Stimulated activated CD4-positive, alpha-beta T cell treated with anti-CD3 and anti-CD28 coated beads, TNF-alpha, amount 100 ng/mL, for 48 hours (primary cell): ENCODE measurements at places on chromosomes 4 and X.

DNA sequence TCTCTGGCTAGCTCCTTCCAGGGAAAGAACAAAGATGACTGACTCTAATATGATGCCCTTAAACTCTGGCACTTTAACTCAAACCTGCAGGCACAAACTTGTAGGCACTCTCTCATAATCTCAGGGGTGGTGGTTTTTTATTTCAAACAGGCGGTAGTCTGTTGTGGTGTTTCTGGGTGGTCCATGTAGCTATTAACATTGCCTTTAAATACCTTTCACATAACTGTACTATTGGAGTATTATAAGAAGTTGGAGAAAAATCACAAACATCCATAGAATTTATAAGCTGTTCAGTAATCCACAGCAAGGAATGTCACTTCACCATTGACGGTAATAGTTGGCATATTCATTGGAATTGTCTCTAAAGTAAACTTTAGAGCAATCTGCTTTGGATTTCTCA lies 204.2 kb upstream of the PDE5A start:
- DNase-seq: no peak

- no peak for DNase-seq
Measured at GRCh38 chr4:181820553-181820952, 422.6 kb upstream of the TENM3 start.

- DNase-seq: no peak
Measured at GRCh38 chrX:40310016-40310415, 212.3 kb upstream of the BCOR start.

DNA sequence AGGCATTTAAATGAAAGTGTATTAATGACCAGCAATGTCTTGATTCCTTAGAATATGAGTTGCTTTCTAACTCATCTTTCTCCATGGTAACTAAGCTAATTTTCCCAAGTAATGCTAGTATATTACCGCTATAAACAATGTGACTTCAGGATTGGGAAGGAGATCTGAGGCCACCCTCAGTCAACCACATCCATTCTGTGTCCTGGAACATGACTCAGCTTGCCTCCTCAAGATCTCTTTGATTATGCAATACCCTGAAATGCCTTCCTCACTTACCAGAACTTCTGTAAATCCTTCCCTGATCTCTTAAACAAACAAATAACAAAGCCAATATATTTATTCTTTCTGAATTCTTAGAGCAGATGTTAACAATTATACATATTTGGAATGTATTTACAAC lies 1495.5 kb downstream of the PCDH18 start:
- DNase-seq: no peak

GRCh38 chrX:1147611-1148515 lies 64.6 kb downstream of the CRLF2 start:
- DNase-seq: no peak

DNA sequence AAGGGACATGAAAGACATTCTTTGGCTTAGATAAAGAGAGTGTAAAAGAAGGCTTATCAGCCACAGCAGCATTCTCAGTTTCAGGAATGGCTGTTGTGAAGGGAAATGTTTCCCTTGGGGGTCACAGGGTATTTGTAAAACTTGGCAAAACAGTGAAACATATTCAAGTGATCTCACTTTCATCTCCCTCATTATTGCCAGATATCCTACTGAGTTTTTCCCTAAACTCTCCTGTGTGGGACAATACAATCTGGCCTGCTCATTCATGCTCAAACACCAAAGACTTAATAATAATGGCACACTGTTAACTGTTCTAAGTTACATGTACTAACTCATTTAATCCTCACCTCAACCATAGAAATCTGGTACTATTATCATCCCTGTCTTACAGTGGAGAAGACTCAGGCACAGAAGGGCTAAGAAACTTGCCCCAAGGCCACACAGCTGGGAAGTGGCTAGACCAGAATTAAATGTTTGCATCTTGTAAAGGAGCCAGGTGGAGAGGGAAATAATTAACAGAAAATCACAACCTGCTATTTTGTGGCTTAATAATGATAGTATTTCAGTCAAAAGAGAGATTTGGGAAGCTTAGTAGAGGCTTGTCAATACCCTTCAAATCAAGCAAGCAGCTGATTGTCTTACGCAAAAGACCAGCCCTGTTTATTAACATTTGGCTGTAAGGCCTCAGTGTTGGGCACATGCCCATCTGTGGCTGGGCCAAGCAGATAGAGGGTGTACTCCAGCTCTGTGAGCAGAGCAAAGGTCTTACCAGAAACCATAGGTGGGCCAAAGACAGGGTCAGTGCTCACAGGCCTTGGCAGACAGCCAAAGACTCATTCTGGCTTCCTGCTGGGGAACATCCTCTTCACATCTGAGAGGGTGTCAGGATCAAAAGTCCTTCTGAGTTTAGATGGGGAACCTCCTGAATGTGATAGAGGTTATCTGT lies 17.3 kb downstream of the SMPX start:
- no peak for DNase-seq

GRCh38 chr4:61210186-61210939 lies 10.2 kb downstream of the ADGRL3 start:
- DNase-seq: no peak

GRCh38 chr4:71300964-71301363 lies 37.9 kb upstream of the SLC4A4 start:
- DNase-seq: no peak

DNA sequence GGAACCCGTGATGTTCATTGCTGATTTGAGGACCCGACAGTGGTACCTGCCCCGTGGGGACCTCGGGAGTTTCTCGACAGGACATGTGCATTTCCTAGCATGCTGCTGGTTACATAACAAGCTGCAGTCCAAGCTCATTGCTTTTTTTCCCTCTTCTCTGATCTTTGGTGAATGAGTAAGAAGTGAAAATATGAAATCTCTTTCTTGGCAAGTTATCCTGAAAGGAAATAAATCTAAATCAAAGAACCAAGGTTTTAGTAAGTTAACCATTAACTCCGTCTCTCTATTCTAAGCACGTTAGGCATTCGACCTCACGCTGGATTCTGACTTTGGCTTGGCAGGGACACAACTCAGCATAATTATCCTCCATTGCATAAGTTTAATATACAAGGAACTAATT lies 86.6 kb downstream of the STK32B start:
- DNase-seq: no peak

DNA sequence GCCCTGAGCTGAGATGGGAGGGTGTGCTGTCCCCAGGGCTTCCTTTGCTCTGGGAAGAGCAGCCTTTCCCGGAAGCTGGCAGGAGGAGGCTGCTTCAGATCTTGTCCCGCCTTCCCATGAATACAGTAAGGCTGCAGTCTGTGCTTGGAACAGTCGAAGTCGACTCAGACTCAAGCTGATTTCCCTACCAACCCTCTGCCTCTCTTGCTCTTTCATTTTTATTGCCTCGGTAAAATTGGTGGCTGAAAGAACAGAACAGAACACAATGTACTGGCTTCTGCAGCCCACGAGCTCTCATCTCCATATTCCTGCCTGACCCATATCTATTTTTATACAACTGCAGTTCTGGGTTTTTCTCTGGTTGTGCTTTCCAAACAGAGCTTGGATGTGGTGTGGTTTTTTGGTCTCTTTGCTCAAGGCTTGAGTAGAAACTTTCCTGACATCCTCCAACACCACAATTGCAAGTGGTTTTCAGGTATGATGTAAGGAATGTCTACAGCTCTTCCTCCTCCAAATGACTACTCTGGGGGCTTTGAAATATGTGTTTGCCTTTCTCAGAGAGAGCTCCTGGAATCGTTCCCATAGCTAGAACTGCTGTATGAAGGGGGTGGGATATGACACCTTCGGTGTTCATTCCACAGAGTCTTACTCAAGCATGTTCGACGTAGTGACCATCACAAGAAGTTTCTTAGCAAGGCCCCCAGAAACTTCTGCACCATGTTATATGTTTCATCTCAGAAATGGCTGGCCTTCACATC lies 61.3 kb downstream of the ENPP6 start:
- no peak for DNase-seq

DNA sequence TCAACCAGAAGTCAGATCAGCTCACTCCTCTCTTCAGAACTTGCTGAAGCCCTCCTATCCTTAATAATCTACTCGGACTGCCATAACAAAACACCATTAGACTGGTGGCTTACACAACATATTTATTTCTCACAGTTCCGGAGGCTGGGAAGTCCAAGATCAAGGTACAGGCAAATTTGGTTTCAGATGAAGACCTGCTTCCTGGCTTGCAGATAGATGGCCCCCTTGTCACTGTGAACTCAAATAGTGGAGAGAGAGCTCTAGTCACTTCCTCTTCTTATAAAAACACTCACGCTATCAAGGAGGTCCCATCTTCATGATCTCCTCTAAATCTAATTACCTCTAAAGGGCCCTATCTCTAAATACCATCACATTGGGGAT lies 125.1 kb downstream of the CAMK2D start:
- DNase-seq: no peak

- no peak for DNase-seq
Measured at GRCh38 chr4:15420642-15421041, 7.2 kb upstream of the C1QTNF7 start.

GRCh38 chr4:15502384-15502783 lies 32.7 kb downstream of the CC2D2A start:
- no peak for DNase-seq

DNA sequence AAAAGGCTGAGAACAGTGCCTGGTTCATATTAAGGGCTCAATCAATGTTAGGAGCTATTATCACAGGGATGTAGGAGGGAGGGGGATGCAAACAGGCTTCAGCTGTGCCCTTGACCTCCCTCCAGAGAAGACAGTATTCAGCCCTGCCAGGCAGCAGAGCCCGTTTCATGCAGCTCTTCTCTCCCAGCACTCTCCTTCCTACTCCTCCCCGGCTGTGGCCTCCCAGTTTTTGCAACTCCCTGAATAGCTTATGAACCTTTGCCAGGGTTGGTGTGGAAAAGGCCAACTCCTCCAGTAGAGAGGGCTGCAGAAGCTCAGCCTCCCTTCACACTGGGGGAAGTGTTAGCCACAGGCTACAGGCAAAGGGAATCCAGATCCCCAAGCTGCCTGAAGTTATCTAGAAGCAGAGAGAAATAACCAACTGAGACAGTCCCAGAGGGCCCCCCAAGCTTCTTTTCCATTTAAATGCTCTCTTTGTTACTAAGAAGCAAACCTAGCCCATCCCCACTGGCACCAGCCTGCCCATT lies 31.7 kb upstream of the APLN start:
- no peak for DNase-seq

GRCh38 chrX:338281-338835 lies 19.8 kb upstream of the GTPBP6 start:
- no peak for DNase-seq

DNA sequence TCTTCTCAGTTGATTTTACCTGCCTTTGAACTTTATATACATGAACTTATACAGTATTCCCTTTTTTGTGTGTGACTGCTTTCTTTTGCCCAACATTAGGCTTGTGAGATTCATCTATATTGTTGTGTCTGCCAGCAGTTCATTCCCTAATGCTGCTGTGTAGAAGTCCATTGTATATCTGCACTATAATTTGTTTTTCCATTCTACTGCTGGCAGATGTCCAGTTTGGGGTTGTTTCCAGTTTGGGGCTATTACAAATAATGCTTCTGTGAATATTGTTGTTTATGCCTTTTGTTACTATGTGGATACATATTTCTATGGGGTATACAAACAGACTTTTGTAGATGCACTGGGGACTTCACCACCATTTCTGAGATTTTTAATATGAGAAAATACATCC lies 268.4 kb downstream of the DCTD start:
- no peak for DNase-seq

- DNase-seq: no peak
Measured at GRCh38 chrX:32118832-32119231, 1047.0 kb upstream of the FTHL17 start.

DNA sequence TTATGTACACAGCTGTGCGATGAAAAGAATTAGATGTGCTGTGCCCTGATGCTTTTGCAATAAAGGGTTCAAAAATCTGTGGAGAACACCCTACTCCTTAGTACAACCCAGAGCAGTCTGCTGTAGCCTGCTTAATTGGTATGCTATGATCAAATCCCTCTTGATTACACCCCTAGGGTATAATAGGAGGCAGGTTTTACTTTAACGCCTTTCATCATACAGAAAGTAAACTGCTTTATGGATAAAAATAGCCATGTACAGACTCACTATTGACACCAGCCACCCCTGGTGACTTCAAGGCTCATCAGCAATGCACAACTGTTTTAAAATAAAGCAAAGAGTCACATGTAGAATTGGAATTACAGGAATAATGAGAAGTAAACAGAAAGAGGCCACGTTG lies 315.3 kb downstream of the DMD start:
- no peak for DNase-seq

DNA sequence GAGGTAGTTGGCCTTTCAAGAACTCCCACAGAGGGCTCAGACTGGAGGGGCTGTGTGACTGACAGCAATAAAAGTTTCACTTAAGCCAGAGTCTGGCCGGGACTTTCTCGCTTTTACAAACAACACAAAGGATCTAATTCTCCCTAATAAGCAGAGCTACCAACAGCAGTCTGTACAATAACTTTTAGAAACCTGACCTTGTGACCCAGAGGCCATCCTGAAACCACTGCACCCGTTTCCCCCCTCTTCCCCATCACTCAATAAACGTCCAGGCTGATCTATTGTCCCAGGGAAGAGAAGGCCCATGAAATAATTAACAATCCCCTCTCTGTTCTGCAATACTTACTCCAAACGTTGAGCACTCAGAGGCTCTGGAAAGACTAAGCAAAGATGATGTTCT lies 442.4 kb downstream of the ZIC3 start:
- DNase-seq: no peak

DNA sequence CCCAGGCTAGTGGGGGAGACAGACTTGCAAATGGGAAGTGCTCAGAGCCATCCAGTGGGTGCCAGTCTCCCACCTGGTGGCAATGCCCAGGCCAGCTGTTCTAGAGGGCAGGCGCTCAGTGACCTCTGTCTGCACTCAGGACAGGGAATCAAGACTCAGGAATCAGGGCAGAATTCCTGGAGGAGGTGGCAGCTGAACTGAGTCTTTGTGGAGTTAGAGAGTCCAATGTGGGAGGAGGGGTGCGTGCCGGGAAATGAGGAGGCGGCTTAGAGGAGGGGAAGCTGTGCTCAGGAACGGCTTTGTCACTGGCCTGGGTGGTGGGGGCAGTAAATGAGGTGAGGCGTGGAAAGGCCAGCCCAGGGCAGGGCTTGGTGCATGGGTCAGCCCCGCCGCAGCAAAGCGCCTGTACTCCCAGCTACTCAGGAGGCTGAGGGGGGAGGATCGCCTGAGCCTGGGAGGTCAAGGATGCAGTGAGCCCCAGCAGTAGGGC lies 31.3 kb upstream of the SORCS2 start:
- no peak for DNase-seq

DNA sequence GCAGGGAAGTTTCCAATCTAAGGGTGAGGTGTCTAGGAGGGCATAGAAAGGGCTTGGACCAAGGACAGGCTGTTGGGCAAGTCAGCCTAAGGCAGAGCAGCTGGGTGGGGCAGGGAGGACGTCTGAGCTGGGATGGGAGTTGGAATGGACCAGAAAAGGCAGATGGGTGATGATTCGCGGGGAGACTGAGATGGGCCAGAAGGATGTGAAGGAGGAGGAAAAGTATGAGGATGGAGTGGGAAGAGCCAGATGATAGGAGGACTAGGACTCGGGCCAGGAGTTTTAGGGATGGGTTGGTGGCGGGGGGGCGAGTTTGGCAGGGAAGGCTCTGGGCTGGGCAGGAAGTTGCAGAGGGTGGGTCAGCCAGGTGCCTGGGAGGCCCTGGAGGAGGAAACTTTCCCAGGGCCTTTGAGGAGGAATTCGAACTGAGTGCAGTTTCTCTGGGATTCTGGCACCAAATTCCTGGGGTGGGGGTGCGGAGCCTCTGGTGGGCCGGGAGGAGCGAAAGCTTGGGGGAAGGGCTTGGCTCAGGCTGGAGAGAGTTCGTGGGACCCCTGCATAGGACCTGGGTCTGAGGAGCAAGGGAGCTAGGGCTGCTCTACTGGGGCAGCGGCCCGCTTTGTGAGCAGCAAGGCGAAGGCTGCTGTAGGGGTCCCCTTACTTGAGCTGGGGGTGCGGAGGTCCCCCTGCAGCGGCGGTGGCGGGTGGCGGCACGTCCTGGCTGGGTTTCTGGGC lies 8.7 kb upstream of the TIMP1 start:
- DNase-seq: no peak
